Adrenal gland (tissue), 19 donors: ENCODE measurements at places on chromosomes 6 and 20.

GRCh38 chr6:17101422-17102257 is at the start of gene STMND1:
Gene STMND1 (plus strand): TSS chr6:17102050. CDS start chr6:17102258, 208 bp downstream.
- H3K36me3 ChIP-seq: no peaks in the 10 kb centered on the region
- DNase-seq: peak; percentile 34
- no peak within 1 kb of the TSS for H3K27ac ChIP-seq
- peaks cover 36% of the 10 kb centered on the region for H3K27me3 ChIP-seq

DNA sequence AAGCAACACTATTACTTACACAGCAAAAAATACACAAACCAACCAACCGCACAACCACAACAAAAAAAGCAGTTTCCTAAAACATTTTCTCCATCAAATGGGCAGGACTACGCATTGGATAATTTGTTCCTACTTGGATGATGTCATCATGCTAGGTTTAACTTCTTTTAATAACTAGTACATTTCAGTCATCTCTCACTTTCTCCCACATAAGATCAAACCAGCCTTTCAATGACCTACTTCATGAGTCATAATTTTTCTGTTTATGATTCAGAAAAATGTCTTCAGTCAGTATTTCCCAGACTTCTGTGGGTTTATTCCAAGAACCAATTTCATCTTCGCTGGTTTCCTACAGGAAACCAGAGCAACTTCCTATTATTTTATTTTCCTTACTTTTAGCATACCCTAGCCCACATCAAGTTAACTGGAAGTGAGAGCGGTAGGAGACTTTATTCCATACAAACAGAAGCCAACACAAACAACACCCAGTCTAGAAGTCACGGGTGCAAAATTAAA is 134.2 kb downstream of the GMDS start:
- H3K4me3 ChIP-seq: no peak overlapping the region
- H3K27ac ChIP-seq: no peak overlapping the region
- DNase-seq: no peak

DNA sequence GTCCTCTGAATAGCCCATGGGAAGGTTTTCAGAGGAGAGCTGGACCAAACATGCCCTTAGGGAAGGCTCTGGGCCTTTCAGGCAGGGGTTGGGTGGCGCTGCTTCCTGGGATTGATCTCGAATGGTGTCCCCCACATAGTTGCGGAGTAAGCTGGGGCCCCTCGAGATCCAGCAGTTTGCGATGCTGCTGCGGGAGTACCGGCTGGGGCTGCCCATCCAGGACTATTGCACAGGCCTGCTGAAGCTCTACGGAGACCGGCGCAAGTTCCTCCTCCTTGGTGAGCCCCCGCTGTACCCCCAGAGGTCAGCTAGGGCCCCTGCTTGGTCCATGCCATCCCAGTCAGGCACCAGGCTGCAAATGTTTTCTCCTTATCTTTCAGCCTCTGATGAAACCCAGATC is 19.3 kb downstream of the CCM2L start:
- H3K36me3 ChIP-seq: no peaks in the 10 kb centered on the region
- no peaks in the 10 kb centered on the region for H3K4me1 ChIP-seq
- DNase-seq: no peak
- H3K27ac ChIP-seq: no peak overlapping the region
- H3K27me3 ChIP-seq: peaks cover under 1% of the 10 kb centered on the region
- H3K4me3 ChIP-seq: no peak overlapping the region

- H3K4me1 ChIP-seq: no peaks in the 10 kb centered on the region
- H3K4me3 ChIP-seq: no peak overlapping the region
- H3K27me3 ChIP-seq: no peaks in the 10 kb centered on the region
- no peaks in the 10 kb centered on the region for H3K36me3 ChIP-seq
Observed at GRCh38 chr6:140256248-140256647, 881.8 kb upstream of the CITED2 start.

DNA sequence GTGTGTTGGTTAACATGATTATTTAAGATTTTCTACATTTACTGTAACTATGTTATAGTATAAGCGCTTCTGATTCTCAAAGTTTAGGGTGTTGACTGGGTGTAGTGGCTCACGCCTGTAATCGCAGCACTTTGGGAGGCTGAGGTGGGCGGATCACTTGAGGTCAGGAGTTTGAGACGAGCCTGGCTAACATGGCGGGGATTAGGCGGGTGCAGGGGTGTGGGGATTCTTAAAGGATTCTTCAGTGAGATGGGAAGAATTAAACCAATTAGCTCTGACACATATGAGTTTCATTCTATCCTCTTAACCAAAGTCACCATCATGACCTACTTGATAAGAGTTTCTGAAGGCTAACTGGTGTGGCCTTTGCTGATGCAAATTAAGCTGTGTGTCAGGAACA is 39.2 kb downstream of the GSTA4 start:
- no peak for DNase-seq
- no peaks in the 10 kb centered on the region for H3K36me3 ChIP-seq
- no peak overlapping the region for H3K27ac ChIP-seq
- no peaks in the 10 kb centered on the region for H3K27me3 ChIP-seq
- H3K4me3 ChIP-seq: no peak overlapping the region

- no peak overlapping the region for H3K27ac ChIP-seq
- no peaks in the 10 kb centered on the region for H3K36me3 ChIP-seq
- no peak overlapping the region for H3K4me3 ChIP-seq
- H3K27me3 ChIP-seq: peaks cover 10% of the 10 kb centered on the region
- no peaks in the 10 kb centered on the region for H3K4me1 ChIP-seq
Observed at GRCh38 chr20:1415667-1416468, 23.0 kb upstream of the FKBP1A start.

GRCh38 chr6:20092071-20092566 is 120.2 kb downstream of the MBOAT1 start:
- H3K27ac ChIP-seq: no peak overlapping the region
- H3K4me3 ChIP-seq: no peak overlapping the region
- no peaks in the 10 kb centered on the region for H3K4me1 ChIP-seq

DNA sequence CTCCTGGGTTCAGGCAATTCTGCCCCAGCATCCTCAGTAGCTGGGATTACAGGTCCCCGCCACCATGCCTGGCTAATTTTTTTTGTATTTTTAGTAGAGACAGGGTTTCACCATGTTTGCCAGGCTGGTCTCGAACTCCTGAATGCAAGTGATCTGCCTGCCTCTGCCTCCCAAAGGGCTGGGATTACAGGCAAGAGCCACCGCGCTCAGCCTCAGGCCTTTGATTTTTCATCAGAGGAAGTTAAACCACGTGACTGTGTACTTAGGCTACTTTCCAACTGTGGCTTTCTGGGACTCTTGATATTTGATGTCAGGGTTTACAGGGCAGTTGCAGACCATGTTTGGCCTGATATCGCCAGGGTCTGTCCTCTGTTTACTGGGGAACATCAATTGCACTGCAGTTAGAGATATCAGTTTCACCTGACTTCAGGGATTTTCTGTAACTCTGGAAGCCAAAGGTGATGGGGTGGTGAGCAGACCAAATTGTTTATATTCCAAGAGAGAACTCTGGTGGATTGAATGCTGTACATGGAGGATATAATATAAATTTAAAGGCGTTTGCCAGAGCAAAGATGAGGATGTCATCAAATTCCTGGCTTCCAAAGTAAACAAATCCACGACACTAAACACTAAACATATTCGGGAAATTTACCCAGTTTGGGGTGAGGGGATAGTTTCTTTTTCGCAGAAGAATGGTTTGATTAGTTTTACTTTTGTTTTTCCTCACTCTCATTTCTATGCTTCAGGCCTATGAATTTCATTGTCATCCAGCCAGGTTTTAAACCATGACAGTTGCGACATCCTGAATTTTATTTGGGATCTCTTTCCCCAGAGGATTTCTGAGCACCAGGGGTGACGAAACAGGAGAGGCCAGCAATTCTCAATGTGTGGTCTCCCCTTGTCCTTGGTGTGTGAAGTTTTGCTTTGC is 4.2 kb downstream of the PSMF1 start:
- H3K4me3 ChIP-seq: no peak overlapping the region
- H3K36me3 ChIP-seq: no peaks in the 10 kb centered on the region
- H3K4me1 ChIP-seq: peaks cover 52% of the 10 kb centered on the region
- H3K27ac ChIP-seq: no peak overlapping the region
- peak; percentile 43 for DNase-seq
- no peaks in the 10 kb centered on the region for H3K27me3 ChIP-seq

DNA sequence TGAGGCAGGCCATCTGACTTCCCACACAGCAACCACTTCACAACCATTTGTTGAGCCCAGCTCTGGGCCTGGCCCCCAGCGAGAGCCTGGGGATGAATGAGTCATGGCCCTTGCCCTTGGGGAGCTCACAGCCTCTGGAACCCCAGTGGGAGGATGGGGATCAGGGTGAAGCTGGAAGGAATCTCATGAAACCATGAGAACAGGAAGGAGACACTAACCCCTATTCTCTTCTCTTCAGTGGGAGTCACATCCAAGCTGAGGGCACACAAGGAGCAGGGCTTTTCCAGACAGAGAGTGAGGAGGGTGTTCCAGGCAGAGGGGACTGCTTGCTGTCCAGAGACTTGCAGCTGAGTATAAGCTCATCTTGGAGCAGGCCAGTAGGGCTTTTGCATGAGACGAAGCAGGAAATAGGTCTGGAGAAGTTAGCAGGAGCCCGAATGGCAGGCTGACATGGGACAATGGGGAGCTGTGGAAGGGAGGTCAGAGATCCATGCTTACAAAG is 7.5 kb downstream of the FOXS1 start:
- no peak overlapping the region for H3K4me3 ChIP-seq
- H3K27ac ChIP-seq: no peak overlapping the region
- no peak for DNase-seq

DNA sequence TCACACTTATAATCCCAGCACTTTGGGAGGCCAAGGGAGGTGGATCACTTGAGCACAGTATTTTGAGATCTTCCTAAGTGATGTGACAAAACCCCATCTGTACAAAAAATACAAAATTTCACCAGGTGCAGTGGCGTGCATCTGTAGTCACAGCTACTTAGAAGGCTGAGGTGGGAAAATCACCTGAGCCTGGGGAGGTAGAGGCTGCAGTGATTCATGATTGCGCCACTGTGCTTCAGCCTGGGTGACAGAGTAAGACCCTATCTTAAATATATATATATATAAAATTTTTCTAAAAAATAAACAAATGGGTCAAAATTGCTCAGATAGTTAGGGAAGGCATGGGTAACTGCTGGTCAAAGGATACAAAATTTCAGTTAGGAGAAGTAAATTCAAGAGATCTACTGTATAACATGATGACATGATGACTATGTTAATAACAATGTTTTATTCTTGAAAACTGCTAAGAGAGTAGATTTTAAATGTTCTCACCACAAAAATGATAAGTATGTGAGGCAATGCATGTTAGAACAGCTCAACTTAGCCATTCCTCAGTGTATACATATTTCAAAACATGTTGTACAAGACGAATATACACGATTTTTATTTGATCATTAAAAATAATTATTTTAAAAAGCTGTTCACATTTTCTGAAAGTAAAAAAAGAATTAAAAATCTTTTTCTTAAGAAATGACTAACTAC is 24.4 kb downstream of the TBC1D32 start:
- no peaks in the 10 kb centered on the region for H3K4me1 ChIP-seq
- no peaks in the 10 kb centered on the region for H3K36me3 ChIP-seq
- no peak overlapping the region for H3K27ac ChIP-seq
- H3K4me3 ChIP-seq: no peak overlapping the region
- no peak for DNase-seq

- no peak for DNase-seq
- no peaks in the 10 kb centered on the region for H3K4me1 ChIP-seq
- no peak overlapping the region for H3K4me3 ChIP-seq
- no peak overlapping the region for H3K27ac ChIP-seq
- no peaks in the 10 kb centered on the region for H3K27me3 ChIP-seq
Observed at GRCh38 chr6:3711776-3712175, 39.7 kb downstream of the PXDC1 start.

GRCh38 chr20:63941282-63942081 is 14.7 kb downstream of the UCKL1 start:
- H3K27me3 ChIP-seq: no peaks in the 10 kb centered on the region
- no peak overlapping the region for H3K27ac ChIP-seq
- no peaks in the 10 kb centered on the region for H3K4me1 ChIP-seq
- no peak overlapping the region for H3K4me3 ChIP-seq
- peaks cover 58% of the 10 kb centered on the region for H3K36me3 ChIP-seq

- H3K4me3 ChIP-seq: no peak overlapping the region
- H3K27ac ChIP-seq: no peak overlapping the region
- H3K27me3 ChIP-seq: no peaks in the 10 kb centered on the region
Observed at GRCh38 chr6:65708162-65708561, 1.1 kb upstream of the EYS start.

DNA sequence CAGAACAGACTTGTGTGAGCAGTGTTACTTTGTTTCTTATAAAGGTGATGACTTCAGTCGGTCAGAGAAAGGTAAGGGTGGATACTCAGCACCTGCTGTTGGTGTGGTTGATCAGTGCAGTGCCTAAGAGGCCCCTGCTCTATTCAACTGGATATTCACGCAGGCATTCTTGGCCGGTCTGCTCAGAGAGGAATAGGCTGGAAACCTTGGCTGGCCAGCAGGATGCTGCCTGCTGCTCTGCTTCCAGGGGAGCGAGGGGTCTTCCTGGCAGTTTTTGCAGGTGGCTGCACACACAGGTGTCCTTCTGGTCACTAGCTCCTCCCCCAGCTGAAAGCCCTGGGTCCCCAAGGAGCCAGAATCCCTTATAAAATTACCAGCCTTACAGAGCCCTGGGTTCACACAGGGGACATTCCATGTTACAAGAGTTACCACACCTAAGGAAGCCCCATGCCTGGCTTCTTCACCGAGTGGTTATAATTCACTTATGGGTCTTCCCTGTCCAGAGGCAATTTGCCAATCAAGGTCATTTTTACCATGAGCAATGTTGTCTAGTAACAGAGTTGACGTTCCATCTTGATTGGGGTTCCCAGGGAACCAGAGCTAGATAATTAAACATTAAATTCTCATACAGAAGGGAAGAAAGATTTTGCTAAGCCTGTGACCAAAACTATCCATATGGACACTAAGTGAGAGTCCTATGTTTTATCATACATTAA is 16.4 kb downstream of the SYNJ2 start:
- DNase-seq: no peak
- H3K36me3 ChIP-seq: no peaks in the 10 kb centered on the region
- peaks cover 25% of the 10 kb centered on the region for H3K4me1 ChIP-seq
- no peak overlapping the region for H3K4me3 ChIP-seq

DNA sequence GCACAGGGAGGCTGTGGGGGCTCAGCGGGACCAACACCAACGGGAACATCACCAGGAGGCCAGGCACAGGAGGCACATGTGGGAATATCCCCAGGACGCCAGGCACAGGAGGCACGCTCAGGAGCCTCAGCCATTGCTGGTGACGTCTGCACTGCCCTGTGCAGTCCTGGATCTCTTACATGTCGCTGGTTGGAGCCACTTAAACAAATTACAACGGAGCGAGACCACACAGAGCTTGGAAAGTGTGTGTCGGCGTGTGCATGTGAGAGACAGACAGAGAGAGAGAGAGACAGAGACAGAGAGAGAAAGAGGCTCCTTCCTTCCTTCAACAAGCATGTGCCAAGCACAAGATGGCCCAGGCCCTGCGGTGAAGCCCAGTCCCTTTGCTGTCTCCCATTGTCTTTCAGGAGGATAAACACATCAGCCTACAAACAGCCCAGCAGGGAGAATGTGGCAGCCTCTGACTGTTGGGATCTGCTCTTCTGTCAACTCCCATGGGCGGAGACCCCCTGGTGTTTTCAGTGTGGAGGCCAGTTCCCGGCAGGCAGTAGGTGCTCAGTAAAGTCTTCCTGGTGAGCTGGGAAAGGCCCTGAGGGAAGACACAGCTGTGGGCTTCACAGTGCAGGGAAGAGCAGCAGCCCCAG is 112.7 kb upstream of the THBS2 start:
- peaks cover 9% of the 10 kb centered on the region for H3K4me1 ChIP-seq
- no peak overlapping the region for H3K4me3 ChIP-seq
- no peaks in the 10 kb centered on the region for H3K36me3 ChIP-seq
- no peaks in the 10 kb centered on the region for H3K27me3 ChIP-seq
- DNase-seq: no peak
- no peak overlapping the region for H3K27ac ChIP-seq

GRCh38 chr6:129940454-129941195 is 77.8 kb upstream of the L3MBTL3 start:
- no peak overlapping the region for H3K27ac ChIP-seq
- H3K4me1 ChIP-seq: no peaks in the 10 kb centered on the region
- H3K36me3 ChIP-seq: no peaks in the 10 kb centered on the region
- no peak overlapping the region for H3K4me3 ChIP-seq
- no peak for DNase-seq
